T1000 (cell line): ENCODE measurements at places on chromosomes 11 and 22.
A peak's percentile ranks its signal among the peaks of the same experiment; 100 is the strongest.

GRCh38 chr11:118211006-118211405 lies 13.8 kb downstream of the JAML start:
- no peak for DNase-seq

DNA sequence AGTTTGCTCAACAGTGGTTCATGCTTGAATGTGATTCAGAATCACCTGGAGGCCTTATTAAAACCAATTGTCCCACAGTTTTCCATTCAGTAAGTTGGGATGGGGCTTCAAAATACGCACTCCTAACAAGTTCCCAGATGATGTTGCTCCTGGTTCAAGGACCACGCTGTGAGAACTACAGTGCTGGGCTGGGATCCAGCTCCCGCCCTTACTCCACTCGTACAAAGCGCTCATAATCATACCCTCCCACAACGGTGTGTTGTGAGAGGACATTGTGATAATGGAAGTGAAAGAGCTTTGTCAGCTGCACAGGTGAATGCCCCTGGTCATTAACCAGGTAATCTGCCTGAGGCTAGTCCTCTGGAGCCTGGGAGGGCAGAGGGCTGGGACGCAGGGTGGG lies 1.3 kb upstream of the CD82 start:
- no peak for DNase-seq

GRCh38 chr11:88404391-88404790 lies 66.9 kb upstream of the CTSC start:
- DNase-seq = no peak

DNA sequence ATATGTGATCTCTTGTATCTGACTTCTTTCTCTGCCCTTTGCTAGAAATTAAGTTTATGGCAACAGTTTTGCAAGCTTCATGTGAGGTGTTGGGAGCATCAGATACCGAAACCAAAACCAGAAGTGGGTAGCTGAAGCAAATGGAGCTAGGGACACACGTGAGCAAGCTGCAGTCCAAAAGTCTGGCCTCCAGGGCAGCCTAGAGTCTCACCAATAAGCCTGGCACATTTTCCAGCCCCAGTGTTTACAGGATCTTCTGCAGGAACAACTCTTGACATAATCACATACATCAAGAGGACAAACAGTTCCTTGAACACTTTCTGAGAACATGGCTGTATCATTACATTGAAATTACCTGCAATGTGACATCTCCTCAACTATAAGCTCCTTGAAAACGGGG lies 114.1 kb downstream of the LARGE1 start:
- no peak for DNase-seq

DNA sequence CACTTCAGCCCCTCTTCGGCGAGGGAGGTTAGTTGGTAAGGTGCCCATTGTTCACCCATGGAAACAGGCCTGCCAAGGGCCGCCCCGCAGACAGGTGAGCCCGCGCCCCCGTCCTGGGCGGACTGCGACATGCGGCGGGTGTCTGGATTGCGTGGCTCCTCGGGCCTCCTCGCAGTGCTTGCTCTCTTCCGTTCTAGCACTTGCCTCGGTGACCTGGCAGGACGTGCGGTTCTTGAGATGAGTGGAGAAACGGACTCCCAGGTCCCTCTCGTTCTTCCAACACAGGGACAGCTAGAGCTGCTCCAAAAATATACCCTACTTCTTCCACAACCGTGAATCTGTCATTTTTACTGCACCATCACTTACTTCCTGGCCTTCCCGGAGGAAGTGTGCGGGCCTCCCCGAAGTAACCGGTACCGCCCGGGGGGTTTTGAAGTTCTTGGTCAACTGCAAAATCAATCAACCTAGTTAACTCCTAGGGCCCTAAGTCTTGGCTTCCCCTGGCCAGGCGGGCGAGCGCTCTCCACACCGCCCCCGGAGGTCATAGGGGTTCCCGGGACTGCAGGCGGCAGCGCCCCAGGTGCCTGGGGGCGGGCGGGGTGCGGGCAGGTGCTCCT lies 745 bp upstream of the ZBTB44 start:
- no peak for DNase-seq

DNA sequence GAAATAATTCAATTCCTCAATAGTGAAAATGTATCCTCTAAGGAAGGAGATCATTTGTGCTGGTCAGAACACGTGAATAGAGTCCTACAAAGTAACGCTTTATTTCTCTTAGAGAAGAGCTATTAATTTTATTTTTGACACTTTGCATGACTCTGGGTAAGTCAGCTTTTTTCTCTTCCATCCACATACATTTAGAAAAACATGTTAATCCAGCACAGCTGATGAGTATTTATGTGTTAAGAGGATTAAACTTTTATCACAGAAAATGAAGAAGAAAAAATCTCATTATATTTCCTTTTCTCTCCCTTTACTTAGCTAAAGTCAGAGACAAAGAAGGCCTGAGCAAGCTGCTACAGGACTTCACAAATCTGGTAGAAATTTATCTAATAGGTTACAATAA lies 649.5 kb upstream of the CCDC179 start:
- no peak for DNase-seq

DNA sequence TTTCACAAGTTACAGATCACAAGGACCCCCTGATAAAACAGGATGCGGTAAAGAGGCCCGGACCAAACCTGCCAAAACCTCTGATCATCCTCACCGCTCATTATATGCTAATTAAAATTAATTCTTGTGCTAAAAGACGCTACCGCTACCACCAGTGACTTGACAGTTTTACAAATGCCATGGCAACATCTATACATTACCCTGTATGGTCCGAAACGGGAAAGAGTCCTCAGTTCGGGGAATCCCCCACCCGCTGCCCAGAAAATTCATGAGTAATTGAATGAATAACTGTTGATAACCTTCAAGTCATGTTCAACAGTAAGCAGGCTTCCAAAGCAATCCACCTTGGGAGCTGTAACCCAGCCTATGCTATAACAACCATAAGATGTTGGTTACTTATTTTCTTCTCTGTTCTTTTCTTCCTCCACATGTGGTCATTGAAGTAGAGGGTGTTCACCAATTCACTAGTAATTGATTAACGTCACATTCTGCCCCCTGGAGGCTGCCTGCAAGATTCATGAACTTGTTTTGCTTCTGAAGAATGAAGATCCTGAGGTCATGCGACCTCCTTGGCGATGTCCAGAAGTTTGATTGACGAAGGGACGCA lies 20.6 kb downstream of the APOBEC3H start:
- DNase-seq = no peak

- DNase-seq = no peak
These were observed 122.0 kb downstream of the SLC17A6 start for GRCh38 chr11:22460181-22460580.

DNA sequence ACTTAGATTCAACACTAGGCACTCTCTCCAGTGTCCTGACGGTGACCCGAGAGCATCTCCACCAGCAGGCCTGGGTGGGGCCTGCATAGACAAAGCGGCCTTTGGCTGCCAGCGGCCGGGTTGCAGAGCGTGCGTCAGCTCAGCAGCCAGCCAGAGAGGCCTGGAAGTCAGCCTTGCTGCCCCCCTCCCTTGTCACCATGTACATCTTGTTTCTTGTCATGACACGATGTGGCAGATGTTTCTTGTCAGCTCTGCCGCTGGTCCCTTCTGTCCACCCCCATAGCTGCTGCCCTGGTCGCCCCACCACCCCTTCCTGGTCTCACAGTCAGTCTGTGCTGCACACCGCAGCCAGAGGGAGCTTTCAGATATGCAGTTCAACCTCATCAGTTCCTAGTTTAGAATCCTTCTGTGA lies 33.1 kb upstream of the CBX7 start:
- no peak for DNase-seq

DNA sequence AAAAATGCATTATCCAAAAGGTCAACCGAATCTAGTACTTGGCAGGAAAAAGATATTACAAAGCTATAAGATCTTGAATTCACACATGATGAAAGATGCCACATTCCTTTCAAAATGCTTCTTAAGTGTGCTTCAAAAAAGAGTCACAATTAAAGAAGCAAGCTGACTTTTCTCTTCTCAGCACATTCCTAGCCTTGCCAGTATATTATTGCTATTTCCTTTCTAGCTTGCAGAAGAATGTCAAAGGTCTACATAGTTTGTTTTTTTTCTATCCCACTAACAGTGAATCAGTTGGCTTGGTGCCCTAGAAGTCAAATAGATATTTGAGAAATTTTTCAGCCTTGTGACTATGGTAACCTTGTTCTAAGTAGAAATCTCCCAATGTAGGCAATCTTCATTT lies 56.8 kb downstream of the GUCY1A2 start:
- DNase-seq = peak; percentile 4

GRCh38 chr11:3002871-3003270 lies 10.7 kb upstream of the NAP1L4 start:
- no peak for DNase-seq

GRCh38 chr11:115097796-115098408 lies 406.3 kb downstream of the CADM1 start:
- DNase-seq = no peak

DNA sequence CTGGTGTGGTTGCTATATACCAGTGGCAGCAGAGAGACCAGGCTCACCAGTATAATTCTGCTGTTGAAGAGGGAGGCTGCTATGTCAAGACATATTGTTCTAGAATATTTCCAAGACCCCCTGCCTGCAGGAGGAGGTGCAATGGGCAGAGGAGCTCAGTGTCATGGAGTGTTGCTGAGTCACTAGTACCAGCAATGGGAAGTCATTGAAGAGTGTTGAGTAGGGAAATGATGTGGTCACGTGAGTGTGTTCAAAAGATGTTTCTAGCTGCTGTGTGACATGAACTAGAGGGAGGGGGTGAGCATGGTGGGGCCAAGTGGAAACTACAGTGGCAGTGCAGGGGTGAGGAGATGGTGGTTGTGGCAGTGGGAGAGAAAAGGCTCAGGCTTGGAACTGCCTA lies 76.3 kb upstream of the BIRC3 start:
- no peak for DNase-seq

GRCh38 chr11:10349281-10349665 lies 44.4 kb downstream of the ADM start:
- DNase-seq = no peak

DNA sequence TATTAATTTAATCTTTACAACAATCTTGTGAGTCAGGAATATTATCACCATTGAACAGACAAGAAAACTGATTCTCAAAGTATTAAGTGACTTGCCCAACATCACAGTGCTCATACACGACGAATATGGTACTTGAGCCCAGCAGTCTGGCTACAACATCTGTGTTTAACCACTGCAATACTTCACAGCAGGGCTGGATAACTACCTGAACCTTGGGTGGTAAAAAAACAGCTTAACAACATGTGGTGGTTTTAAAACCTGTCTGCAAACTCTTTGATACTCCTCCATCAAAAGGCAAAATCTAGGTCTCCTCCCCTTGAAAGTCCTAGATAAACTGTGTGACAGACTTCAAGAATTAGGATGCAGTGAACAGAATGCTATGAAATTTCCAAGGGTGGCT lies 424.6 kb upstream of the CADM1 start:
- DNase-seq = no peak

DNA sequence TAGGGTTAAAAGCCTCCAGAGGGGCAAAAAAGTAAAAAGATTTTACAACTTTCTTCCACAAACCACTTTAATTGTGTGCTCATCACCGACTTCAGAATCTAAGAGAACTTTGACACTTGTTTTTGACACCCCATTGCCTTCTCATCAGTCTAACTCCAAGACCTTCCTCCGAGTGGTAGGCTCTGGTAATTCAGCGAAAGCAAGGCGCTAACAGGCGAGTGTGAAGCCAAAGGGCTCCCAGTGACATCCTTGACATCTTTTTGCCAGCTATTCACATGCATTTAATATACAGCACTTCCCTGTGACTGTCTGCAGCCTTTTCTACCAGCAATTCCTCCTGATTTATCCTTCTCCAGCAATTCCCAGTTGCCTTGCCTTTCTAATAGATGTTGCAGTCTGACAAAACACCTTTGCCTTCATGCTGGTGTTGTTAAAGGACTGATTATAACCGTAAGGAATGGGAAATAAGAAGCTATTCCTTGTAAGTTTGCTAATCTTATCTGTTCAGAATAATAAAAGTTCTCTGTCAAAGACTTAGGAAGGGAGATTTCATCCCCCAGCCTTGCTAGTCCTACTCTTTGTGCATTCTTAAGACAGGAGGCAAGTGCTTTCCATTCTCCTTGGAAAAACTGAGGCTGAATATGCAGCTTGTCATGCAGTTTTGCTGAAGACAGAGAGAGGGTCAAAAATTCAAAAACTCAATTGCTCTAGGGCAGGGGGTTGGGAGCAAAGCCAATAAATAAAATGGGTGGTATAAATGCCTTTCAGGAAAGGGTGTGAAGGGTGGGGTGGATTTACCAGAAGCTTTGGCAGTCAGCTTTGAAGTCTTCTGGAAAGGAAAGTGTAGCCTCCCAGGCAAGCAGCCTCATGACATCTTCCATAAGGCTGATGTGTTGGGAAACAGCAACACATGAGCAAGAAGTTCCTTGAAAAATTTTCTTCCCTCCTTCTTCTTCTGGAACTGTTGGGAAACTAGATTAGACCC lies 39.1 kb downstream of the SNX19 start:
- DNase-seq = no peak

DNA sequence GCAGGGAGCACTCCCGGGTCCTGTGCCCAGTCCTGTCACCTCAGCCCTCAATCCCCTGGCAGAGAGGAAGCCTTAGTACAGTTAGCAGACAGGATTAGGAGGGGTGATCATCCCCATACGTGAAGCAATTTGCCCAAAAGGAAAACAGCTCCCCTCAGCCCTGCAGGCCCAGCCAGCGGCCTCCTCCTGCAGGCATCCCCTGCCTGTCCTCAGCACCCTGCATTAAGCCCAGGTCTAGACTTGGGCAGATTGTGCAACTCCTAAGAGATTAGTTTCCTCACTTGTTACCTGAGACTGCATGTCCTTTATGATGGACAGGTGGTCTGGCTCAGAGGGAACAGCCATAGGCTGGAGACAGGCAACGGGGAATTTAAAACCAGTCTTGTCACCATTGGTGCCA lies 95.5 kb upstream of the TMEM45B start:
- no peak for DNase-seq

- no peak for DNase-seq
These were observed 95.5 kb downstream of the CEP164 start for GRCh38 chr11:117423046-117423575.

DNA sequence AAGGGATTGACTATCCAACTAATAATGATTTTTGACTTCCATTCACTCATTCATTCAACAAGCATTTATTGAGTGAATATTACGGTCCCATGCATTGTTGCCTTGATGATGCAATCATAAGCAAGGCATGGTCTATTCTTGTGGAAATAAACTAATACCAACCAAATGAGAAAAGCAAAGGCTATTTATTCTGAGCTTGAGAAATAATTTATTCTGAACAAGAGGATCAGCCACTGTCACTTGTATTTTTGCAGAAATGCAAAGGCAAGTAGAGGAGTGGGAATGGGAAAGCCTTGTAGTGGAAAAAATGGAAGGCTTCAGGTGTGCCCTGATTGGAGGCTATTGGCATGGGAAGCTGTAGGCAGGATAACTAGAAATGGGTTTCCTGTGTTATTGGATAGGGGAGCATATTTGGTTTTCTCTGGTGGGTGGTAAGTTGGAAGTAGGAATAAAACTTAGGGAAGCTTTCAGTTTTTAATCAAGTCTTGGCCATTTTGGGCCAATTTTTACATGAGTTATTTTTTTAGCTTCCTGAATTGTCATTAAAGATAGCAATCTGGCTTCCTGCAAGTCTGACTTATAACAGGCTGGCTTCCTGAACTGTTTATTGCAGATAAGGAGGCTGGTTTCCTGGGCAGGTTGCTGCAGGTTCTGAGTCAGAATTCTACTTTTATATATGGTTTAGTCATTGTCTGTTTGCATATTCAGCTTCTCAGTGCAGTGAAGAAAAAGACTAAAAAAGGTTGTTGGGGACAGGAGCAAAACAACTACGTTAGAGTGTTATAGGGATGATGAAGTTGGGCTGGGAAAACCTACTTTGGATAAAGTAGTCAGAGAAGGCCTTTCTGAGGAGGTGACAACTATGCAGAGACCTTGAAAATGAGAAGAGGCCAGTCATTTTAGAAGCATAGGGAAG lies 106.7 kb downstream of the APIP start:
- DNase-seq = peak; percentile 8

GRCh38 chr11:34358258-34358727 lies 483 bp upstream of the ABTB2 start:
- peak; percentile 58 for DNase-seq
